ENCODE measurements at places on chromosomes 13 and 19.

GRCh38 chr13:102197193-102197592, 204.7 kb downstream of the FGF14 start:
- DNase-seq: no peak

DNA sequence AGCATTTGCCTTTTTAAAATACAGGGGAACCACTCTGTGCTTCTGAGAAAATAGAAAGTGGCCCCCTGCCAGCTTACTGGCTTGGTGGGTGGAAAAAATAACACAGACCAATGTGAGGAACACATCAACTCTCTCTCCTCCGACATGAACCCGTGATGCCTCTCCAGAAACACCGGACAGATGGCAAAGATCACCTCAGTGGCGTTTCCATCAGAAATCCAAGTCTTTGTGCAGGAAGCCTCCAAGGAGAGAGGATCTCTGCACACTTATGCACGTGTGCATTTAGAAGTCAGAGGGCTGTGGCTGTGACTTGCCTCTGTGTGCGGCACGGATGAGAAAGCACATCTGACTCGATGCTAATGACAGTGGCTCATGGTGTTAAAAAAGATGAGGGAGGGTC, 112.3 kb upstream of the KLF12 start:
- DNase-seq: peak; percentile 34

- DNase-seq: no peak
These were observed 31.5 kb upstream of the MYO16 start for GRCh38 chr13:108597943-108598342.

- DNase-seq: no peak
These were observed 491 bp downstream of the ZNF525 start for GRCh38 chr19:53365899-53366493.

DNA sequence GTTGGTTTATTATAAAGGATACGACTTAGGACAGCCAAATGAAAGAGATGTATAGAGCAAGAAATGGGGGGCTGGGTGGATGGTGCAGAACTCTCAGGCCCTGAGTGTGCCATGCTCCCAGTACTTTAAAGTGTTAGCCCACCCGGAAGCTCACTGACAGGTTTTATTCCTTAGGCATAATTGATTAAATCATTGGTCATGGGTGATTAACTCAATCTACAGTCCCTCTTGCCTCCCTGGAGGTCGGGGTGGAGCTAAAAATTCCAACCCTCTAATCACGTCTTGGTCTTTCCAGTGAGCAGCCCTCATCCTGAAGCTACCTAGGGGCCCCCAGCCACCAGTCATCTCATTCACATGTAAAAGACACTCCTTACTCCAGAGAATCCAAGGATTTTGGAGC, 9.9 kb upstream of the LEUTX start:
- no peak for DNase-seq

All from CD4-positive, alpha-beta T cell (primary cell).